ENCODE measurements at places on chromosomes 4 and X. TPM values are rescaled to one million over a fixed set of nuclear protein-coding genes. Genes with fewer than 3 reads are reported as not detected.
A peak's percentile ranks its signal among the peaks of the same experiment; 100 is the strongest.

DNA sequence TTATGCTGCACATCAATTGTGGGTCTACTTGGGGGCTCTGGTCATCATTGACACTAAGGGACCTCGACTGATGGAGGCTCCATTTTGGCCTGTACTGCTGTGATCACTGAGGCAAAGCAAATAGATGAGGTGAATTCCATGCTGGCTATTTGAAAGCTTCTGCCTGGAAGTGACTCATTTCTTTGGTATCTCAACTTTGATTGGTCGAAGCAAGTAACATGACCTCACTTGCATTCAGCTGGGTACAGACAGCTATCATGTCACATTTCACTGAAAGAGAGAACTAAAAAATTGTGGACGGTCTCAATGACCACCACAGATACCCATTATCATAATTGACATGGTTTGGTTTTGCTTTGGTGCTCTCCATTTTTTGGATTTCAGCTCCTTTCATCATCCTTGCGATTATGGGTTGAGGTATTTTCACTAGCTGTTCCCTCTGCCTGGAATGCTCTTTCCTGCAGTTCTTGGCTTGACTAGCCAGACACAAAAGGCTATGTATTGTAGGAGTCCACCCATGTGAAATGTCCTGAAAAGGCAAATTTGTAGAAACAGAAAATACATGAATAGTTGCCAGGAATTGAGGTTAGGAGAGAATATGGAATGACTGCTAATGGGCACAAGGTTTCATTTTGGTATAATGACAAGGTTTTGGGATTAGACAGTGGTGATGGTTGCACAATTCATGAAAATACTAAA, 369.2 kb upstream of the LCORL start:
- H3K27me3 ChIP-seq: no peaks in the 10 kb centered on the region
- no peak overlapping the region for H3K27ac ChIP-seq
- no peaks in the 10 kb centered on the region for H3K36me3 ChIP-seq
- no peak for DNase-seq

Gene CT45A1
- total RNA-seq: not detected

Gene GLOD5
- not detected for total RNA-seq

DNA sequence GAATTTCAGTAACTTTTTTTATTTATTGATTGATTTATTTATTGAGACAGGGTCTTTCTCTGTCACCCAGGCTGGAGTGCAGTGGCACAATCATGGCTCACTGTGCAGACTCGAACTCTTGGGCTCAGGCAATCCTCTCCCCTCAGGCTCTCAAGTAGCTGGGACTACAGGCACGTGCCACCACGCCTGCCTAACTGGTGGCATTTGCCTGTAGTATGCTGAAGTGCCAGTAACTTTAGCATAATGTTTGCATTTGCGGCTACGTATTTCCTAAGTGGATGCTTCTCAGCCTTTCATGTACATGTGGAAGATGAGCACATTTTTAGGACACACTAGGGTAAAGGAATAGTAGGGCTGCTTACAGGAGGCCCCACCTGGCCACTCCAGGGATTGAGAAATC, 45.3 kb upstream of the ATXN3L start:
- no peak for DNase-seq
- no peaks in the 10 kb centered on the region for H3K4me1 ChIP-seq
- H3K27me3 ChIP-seq: no peaks in the 10 kb centered on the region
- no peak overlapping the region for H3K27ac ChIP-seq
- no peak overlapping the region for H3K4me3 ChIP-seq

Gene MGAT4D
- total RNA-seq: not detected

DNA sequence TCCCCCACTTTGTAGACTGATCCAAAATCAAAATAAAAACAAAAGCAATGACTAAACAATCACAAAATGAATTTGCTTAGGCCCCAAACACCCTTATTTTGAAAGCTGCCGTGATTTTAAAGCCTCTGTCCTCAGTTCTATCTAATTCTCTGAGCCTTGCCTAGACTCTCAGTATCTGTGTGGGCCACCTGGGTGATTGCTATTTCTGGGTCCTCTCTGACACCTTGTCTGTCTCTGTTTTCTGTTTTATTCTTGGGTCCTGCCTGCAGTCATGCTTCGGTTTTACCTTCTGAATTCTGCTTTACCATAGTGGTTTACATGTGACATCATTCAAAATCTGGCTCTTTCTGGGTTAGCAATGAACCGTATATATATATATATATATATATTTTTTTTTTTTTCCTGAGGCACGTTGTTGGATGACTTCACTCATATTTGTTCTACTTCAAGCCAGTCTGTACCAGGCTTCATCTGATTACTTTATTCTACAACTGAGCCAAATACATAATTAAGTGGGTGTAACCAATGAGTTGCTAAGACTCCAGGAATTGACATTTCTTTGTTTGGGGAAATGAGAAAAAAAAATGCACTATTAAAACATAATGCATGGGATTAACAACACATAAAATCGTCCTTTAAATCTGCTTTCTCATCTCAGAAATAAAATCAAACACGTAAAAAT, 710.7 kb upstream of the SLIT2 start:
- H3K4me3 ChIP-seq: no peak overlapping the region
- no peaks in the 10 kb centered on the region for H3K4me1 ChIP-seq
- H3K27me3 ChIP-seq: no peaks in the 10 kb centered on the region
- no peak overlapping the region for H3K27ac ChIP-seq

DNA sequence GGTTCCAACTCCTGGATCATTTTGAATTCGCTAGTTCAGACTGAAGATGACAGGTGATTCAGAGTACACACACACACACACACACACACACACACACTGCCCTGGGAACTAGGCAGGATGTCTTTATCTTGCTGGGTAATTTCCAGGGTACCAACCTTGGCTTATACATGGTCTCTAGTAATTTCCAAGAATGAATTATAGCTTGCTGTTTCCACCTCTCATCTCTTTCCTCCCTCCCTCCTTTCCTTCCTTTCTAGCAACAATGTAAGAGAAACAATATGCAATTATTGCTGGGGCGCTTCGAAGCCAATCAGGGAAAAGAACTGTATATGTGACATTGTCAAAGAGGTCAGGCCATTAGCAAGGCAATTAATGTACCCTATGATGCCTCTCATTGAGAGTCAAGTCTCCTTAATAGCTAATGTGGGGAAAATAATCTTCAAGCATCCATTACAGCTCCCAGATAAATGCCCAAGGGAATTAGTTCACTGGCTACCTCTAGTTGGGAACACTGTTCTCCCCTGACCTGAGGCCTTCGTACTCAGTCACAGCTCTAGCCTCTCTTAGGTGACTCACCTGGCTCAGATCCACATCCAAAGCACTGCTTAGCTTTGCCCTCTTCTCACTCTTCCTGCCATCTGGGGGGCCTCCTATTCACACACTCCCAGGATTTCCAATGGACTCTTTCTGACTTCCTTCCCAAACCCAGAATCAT, 311.5 kb downstream of the PPP1R2C start:
- H3K27me3 ChIP-seq: no peaks in the 10 kb centered on the region
- H3K4me3 ChIP-seq: no peak overlapping the region
- H3K27ac ChIP-seq: no peak overlapping the region
- H3K4me1 ChIP-seq: no peaks in the 10 kb centered on the region

Gene FHIP1A
- 0.39 TPM for total RNA-seq

GRCh38 chr4:173478201-173478912, 51.7 kb downstream of the HAND2 start:
- DNase-seq: no peak
- no peak overlapping the region for H3K27ac ChIP-seq
- H3K36me3 ChIP-seq: no peaks in the 10 kb centered on the region
- H3K4me3 ChIP-seq: no peak overlapping the region
- no peaks in the 10 kb centered on the region for H3K27me3 ChIP-seq

DNA sequence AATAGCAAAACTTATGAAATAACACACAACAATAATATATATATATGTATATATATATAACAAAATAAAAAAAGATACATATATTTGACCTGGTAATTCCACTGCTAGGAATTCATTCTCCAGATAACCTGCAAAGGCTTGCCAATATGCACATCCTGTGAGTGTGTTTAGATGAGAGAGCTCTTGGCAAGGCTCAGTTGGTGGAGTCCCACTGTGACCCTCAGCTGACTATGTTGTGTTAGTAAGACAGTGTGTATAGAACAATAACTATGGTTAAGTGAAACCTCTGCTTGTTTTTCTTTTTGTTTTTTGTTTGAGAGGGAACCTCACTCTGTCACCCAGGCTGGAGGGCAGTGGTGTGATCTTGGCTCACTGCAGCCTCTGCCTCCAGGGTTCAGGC, 39.5 kb upstream of the RBMX start:
- H3K4me1 ChIP-seq: no peaks in the 10 kb centered on the region
- H3K27ac ChIP-seq: no peak overlapping the region
- H3K27me3 ChIP-seq: no peaks in the 10 kb centered on the region
- H3K4me3 ChIP-seq: no peak overlapping the region
- H3K36me3 ChIP-seq: no peaks in the 10 kb centered on the region

DNA sequence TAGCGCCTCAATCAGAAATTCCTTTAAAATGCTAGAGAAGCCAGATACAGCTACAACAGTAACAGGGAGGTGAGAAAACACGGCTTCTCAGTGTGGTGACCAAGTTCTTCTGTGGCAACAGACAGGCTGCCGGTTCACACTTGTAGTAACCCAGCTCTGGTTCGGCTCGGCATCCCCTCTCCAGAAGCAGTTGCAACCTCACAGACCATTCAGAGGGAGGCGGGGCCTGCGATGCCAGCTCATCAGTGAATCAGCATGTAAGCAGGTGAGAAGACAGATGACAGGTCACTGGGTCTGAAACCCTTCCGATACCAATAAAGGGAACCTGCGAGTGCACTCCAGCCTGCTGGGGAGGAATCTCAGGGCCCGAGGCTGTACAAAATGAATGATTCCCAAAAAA, 251.0 kb downstream of the KCNIP4 start:
- DNase-seq: no peak
- H3K27me3 ChIP-seq: no peaks in the 10 kb centered on the region
- no peak overlapping the region for H3K4me3 ChIP-seq
- H3K4me1 ChIP-seq: no peaks in the 10 kb centered on the region

Gene PQBP1
- total RNA-seq: 70.0 TPM

- H3K4me1 ChIP-seq: peaks cover 15% of the 10 kb centered on the region
- DNase-seq: peak; percentile 58
- H3K36me3 ChIP-seq: no peaks in the 10 kb centered on the region
Measured at GRCh38 chrX:97401154-97401553, 517.4 kb downstream of the RPA4 start.

- H3K27me3 ChIP-seq: no peaks in the 10 kb centered on the region
- no peaks in the 10 kb centered on the region for H3K4me1 ChIP-seq
- H3K4me3 ChIP-seq: no peak overlapping the region
- DNase-seq: no peak
- no peaks in the 10 kb centered on the region for H3K36me3 ChIP-seq
Measured at GRCh38 chr4:5143306-5143861, 92.1 kb downstream of the STK32B start.

Gene SLC9B1
- 1.7 TPM for total RNA-seq

- no peaks in the 10 kb centered on the region for H3K36me3 ChIP-seq
- no peaks in the 10 kb centered on the region for H3K4me1 ChIP-seq
- H3K4me3 ChIP-seq: no peak overlapping the region
- DNase-seq: no peak
- no peaks in the 10 kb centered on the region for H3K27me3 ChIP-seq
Measured at GRCh38 chrX:20995829-20996228, 378.4 kb upstream of the CNKSR2 start.

Gene SFRP2
- total RNA-seq: not detected

GRCh38 chr4:137946453-137947174, 295.5 kb downstream of the SLC7A11 start:
- H3K27ac ChIP-seq: no peak overlapping the region
- DNase-seq: no peak
- no peaks in the 10 kb centered on the region for H3K36me3 ChIP-seq
- H3K27me3 ChIP-seq: no peaks in the 10 kb centered on the region
- H3K4me1 ChIP-seq: no peaks in the 10 kb centered on the region
- H3K4me3 ChIP-seq: no peak overlapping the region

Gene ADH7
- not detected for total RNA-seq

Gene REPS2
- total RNA-seq: 0.74 TPM

GRCh38 chr4:153159016-153159415, 45.2 kb upstream of the TRIM2 start:
- peak; percentile 14 for DNase-seq
- no peak overlapping the region for H3K27ac ChIP-seq
- H3K4me3 ChIP-seq: no peak overlapping the region
- no peaks in the 10 kb centered on the region for H3K27me3 ChIP-seq

Gene CFAP99
- 0.20 TPM for total RNA-seq

Gene BDH2
- total RNA-seq: 14.7 TPM

Gene ZDHHC15
- total RNA-seq: 0.54 TPM

DNA sequence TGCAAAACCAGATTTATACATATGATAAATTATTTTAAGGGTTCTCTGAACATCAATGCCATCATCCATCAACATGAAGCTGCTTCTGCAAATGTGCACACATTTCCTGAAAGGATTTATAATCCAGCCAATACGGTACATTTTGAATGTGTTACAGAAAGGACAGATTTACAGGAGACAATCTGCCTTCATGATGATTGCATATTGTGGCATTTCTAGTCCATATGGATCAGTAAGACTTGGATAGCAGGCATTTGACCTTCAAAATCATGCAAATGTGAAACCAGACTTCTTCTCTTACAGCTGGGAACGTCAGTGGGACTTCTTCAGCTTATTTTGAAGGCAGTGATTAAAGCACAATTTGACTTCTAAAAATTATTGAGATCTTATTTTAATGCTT, 217.3 kb upstream of the GK2 start:
- peaks cover 1% of the 10 kb centered on the region for H3K27me3 ChIP-seq
- no peak overlapping the region for H3K4me3 ChIP-seq
- no peaks in the 10 kb centered on the region for H3K36me3 ChIP-seq
- H3K4me1 ChIP-seq: no peaks in the 10 kb centered on the region

Gene DDX60
- total RNA-seq: 28.1 TPM

Gene TACR3
- total RNA-seq: not detected

GRCh38 chrX:112051576-112051975, 31.0 kb downstream of the TRPC5 start:
- no peak overlapping the region for H3K4me3 ChIP-seq
- H3K4me1 ChIP-seq: no peaks in the 10 kb centered on the region
- H3K36me3 ChIP-seq: no peaks in the 10 kb centered on the region
- no peaks in the 10 kb centered on the region for H3K27me3 ChIP-seq

Measured in CD4-positive, CD25-positive, alpha-beta regulatory T cell (primary cell).